Lower leg skin (tissue), 4 donors: ENCODE measurements at places on chromosomes 4 and X.

- peak; percentile 16 for DNase-seq
Measured at GRCh38 chrX:54358424-54359211, 772 bp upstream of the WNK3 start.

- no peak for DNase-seq
Measured at GRCh38 chrX:129773649-129774458, 5.9 kb upstream of the SASH3 start.

GRCh38 chrX:9091258-9091657, 57.3 kb upstream of the FAM9B start:
- DNase-seq = no peak

DNA sequence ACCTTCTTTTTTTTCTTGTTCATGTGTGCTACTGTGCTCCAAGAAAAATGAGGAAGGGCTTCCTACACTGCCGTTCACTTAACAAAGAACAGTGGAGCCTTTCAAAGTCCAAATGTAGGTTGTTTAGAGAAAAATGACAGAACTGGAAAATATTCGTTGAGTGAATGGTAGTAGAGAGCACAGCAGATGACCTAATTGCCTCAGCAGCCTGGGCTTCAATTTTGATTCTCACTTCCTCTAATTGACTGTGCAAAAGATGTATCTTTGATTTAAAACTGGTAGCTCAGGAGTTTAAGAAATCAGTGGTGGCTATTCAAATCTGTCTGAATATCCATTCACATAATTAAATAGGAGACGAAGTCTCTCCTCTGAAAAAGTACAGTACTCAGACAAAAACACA, 5.2 kb downstream of the NLGN4X start:
- no peak for DNase-seq

DNA sequence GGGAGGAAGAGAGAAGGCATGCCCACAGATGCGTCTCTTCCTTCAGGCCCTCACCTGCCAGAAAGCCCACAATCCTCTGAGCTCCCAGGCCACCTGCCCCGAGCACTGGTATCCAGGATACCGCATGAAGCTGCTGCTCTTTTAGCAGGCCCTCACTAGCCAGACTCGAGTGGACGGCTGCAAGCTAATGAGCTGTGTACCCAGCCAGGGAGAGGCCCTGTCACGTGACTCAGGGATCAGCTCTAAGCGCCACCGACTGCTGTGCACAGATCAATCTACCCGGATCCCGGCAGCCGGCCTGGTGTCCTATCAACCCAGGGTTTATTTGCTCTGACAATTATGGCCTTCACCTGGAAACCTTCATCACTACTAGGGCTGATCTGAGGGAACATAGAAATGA, 39.0 kb downstream of the BCOR start:
- no peak for DNase-seq

GRCh38 chr4:8242782-8243560, 26.6 kb upstream of the HTRA3 start:
- DNase-seq = no peak

GRCh38 chrX:3940000-3940610, 226.7 kb upstream of the PRKX start:
- no peak for DNase-seq

GRCh38 chrX:55486736-55487135, 2.9 kb downstream of the USP51 start:
- no peak for DNase-seq

DNA sequence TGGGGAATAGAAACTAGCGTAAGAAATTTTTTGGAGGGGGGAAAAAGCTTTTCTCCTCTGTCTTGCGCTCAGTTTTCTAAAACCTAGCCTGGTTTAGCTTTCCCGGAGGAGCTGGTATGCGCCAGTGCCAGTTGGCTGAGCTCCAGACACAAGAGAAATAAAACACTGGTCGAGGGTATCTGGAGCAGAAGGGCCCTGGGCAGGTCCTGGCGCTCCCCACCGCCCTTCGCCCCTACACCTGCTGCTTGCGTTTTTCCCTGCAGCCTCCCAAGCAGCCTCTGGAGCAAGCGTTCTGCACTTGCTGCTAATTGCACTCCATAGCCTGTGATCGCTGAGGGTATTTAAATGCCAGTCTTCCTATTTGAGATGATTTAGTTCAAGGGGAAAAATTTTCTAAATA, 816 bp downstream of the EREG start:
- no peak for DNase-seq

- DNase-seq = no peak
Measured at GRCh38 chrX:2272337-2272736, 228.4 kb downstream of the DHRSX start.

GRCh38 chr4:74111990-74112389, 13.0 kb upstream of the CXCL2 start:
- peak; percentile 54 for DNase-seq

DNA sequence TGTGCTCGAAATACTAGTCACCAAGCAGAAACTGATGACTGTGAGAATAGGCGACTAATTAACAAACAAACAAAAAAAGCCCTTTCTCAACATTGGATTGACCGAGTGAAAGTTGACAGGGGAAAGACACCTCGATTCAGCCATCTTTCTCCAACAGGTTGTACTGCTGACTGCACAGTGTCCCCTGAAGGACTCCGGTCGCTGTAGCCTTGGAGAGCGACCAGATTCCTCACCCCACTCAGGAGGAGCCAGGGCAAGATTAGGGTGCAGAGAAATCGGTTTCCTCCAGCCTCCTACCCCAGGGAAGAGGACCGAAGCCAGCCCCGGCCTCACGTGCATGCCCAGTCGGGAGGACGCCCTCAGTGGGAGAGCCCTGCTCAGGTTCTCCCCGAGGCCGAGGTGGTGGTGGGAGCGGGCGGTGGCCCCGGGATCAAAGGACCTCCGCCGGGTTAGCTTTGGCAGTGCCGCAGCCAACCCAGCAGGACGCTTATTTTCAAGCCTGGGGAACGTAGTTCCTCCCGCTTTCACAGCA, 1.1 kb upstream of the RAP1GDS1 start:
- peak; percentile 21 for DNase-seq

- no peak for DNase-seq
Measured at GRCh38 chr4:139849219-139849618, 183.6 kb downstream of the MGST2 start.

DNA sequence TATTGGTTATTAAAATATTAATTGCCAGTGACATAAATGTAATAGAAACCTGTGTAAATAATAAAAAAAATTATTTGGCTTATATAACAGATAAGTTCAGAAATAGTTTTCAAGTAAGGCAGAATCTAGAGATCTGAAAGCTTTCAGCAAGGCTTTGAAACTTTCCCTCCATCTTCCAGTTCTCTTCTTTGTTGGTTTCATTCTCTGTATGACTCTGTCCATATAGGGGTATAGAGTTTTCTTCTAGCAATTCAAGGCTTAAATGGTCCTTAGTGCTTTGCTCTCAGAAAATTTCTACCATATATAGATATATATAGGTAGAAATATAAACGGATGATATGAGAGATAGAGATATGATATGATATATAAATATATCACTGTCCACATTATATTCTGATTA, 160.5 kb upstream of the GABRA2 start:
- DNase-seq = no peak

- no peak for DNase-seq
Measured at GRCh38 chr4:126783191-126783590, 849.6 kb upstream of the INTU start.
